Mammary epithelial cell (primary cell): ENCODE measurements at places on chromosomes 3 and 15. TPM values are rescaled to one million over a fixed set of nuclear protein-coding genes. Genes with fewer than 3 reads are reported as not detected.

- DNase-seq = no peak
Observed at GRCh38 chr3:318903-319302, 122.3 kb downstream of the CHL1 start.

GRCh38 chr3:69189487-69189886, 67.1 kb upstream of the LMOD3 start:
- no peak for DNase-seq

EXD1 gene
- 0.08 TPM for polyA plus RNA-seq

DLL4 gene
- not detected for polyA plus RNA-seq

GP9 gene
- not detected for polyA plus RNA-seq

- DNase-seq = no peak
Observed at GRCh38 chr3:149609595-149609994, 48.2 kb downstream of the WWTR1 start.

DNA sequence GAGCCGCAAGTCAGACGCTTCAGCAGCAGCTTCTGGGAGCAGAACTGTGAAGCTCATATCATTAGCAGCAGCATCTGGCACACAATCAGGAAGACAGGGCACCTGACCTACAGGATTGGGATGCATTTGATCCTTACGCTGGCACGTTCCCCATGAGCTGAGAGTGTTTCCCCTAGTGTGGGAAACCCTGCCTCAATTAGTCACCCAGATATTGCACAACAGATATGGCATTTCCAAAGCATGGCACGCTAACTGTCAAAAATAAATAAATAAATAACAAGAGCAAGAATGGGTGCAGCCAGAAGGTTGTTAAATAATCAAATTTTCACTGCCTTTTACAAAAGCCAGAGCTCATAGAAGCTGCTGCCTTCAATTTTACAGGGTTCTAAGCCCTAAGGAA, 189.6 kb upstream of the THBS1 start:
- peak; percentile 72 for DNase-seq

DNA sequence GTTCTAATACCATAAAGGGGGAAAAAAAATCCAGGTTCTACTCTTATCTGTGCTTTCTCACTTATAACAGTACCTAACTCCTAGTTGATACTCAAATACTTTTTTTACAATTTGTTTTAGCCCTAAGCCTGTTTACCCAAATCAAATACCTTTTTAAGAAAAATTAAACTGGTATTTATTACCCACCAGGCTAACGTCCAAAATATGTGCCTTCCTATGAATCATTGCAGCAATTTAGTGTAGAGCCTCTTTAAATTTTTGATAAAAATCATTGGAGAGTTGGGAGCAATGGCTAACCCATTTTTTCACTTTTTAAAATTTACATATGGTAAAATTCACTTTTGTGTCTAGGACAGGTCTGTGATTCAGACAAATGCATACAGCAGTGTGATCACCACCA, 27.9 kb downstream of the FILIP1L start:
- DNase-seq = no peak

GRCh38 chr3:186841620-186842019, 890 bp upstream of the ADIPOQ start:
- no peak for DNase-seq

DNA sequence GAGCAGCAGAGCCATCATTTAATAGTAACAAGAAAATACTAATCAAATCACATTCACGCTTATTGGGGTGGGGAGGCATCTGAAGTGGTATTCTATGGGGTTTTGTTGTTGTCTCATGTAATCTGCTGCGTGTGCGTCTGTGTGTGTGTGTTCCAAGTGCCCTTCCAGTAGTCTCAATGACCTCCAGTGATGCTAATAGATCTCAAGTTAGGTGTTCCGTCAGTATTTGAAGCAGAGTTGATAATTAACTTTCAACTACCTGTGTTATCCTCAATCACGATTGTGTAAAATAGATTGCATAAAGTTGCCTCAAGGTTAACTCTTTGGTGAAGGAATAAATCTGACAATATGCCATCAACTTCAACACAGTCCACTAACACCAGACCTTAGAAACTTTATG, 375.0 kb downstream of the MECOM start:
- no peak for DNase-seq

- no peak for DNase-seq
Observed at GRCh38 chr15:49075881-49076280, 29.6 kb upstream of the SECISBP2L start.

DNA sequence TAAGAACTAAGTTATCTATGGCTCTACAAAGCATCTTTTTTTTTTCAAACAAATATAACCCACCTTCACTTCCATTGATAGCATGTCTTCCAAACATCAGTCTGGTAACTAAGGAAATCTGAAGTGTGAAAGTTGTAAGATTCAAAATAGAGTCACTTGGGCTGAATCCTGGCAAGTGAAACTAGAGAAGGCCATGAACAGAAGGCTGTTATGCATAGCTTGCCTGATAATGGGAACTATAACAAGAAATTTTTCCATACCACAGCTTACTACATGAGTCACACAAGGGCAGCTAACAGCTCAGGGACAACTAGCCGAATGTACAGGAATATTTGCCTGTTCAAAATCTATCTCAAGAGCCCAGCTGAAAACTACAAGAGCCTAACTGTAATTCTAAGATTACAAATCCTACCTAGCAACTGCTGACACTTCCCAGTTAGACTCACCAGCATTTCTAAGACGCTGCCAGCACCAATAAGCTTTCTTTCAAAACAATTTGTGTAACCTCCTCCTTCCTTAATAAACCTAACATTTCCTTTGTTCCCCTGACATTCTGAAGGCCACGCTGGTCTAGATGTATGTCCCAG, 1066.5 kb downstream of the PLOD2 start:
- peak; percentile 62 for DNase-seq

REC114 gene
- polyA plus RNA-seq = not detected

PEX11A gene
- 4.9 TPM for polyA plus RNA-seq

DNA sequence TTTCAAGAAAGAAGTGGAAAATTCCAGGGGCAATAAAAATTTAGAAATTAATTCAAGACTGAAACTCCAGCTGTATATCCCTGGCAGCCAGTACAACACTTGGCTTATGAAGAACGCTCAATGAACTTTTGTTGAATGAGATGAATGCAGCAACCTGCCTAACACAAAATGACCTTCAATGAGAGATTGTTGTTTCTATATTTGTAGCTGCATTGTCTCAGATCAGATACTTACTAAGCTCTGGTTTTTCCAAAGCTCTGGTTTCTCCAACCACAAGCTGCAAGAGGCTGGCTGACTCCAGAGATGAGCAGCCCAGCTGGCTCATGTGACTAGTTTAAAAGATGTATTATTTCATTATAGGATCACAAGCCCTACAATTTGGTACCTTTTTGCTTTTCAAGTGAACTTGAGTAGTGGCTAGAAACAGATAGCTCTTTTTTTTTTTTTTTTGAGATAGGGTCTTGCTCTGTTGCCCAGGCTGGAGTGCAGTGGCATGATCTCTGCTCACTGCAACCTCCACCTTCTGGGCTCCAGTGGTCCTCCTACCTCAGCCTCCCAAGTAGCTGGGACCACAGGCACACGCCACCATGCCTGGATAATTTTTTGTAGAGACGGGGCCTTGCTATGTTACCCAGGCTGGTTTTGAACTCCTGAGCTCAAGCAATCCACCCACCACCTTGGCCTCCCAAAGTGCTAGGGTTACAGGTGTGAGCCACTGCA, 57.4 kb downstream of the UMPS start:
- DNase-seq = no peak

DNA sequence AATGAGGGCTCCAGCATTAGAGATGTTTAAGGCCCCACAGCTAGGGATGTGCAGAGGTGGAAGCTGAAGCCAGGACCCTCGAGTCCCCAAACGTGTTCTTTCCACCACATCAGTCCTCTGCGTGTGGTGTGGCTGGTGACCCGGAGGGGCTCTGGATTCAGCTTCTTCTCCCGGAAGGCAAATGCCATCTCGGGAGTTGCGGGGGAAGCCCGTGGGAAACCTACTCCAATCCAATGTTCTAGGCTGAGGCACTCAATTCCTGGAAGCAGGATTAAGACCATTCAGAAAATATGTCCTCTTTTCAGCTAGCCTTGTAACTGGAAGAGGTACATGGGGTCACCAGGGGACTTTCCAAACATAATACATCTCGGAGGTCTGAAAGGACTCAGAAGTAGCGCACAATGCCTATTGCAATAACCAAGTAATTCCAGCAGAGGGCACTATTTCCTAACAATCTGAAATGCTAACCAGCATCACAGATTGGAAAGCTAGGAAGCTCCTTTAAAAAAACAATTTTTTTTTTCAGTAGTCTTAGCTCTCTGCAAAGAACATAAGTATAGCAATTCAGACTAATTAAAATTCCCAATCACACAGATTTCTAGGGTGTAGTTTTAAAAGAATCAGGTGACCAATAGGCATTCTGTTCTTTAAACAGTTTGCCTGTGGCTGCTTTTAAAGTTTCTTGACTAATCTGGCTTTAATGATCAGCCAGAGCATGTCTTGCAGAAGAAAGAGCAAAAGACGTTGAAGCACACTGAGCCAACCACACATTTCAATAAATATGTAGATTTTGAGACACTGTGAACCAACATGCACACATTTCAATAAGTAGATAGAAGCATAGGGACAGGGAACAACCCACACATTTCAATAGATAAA, 36.1 kb downstream of the BNC1 start:
- DNase-seq = peak; percentile 62

DNA sequence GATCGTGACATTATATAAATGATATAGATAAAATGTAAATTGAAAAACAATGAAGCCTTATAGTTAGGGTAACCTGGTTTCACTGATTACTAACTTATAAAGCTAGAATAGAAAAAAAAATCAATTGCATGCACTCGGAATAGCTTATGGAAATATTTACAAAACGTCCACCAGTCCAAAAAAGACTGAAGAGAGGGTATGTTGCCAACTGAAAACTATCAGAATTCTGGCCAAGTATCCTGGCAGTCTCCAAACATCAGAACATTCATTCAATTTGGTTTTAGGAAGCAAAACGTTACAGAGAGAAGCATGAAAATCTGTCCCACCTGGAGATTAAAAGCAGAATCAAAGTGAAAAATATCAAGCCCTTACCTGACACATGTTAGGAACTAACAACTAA, 892.4 kb downstream of the ROBO1 start:
- no peak for DNase-seq

GNB4 gene
- 35.7 TPM for polyA plus RNA-seq

- DNase-seq = no peak
Observed at GRCh38 chr3:142819179-142819578, 69.7 kb downstream of the PCOLCE2 start.

DNA sequence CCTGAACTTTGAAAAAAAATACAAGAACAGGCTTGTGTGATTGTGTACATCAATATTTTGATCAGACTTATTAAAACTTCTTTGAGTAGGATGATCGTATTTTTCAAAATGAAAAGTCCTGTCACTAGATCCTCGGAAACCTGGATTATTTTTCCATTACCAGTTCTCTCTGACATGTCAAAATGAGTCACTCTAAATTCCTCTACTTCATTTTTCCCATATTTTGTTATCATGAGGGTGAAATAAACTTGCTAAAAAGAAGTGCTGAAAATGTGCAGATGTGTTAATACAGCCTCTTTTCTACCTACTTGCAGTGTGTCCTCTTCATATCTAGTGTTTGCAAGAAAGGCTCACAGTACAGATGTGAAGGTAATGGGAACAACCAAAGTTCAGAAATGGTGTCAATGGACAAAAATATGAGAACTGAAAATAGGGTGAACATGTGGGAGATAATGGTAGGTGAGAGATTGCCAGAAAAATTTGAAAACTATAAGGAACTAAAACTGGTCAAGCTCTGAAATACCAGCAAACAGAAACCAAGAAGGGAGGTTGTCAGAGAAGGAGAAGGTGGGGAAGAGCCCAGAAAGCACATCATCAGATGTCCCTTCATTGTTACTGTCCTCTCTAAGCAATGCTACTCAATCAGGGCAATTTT, 108.2 kb downstream of the EOMES start:
- no peak for DNase-seq

GRCh38 chr3:39165518-39165917, 12.1 kb upstream of the CSRNP1 start:
- DNase-seq = no peak
